Fibroblast of villous mesenchyme (primary cell): ENCODE measurements at places on chromosomes 3 and 15.

DNA sequence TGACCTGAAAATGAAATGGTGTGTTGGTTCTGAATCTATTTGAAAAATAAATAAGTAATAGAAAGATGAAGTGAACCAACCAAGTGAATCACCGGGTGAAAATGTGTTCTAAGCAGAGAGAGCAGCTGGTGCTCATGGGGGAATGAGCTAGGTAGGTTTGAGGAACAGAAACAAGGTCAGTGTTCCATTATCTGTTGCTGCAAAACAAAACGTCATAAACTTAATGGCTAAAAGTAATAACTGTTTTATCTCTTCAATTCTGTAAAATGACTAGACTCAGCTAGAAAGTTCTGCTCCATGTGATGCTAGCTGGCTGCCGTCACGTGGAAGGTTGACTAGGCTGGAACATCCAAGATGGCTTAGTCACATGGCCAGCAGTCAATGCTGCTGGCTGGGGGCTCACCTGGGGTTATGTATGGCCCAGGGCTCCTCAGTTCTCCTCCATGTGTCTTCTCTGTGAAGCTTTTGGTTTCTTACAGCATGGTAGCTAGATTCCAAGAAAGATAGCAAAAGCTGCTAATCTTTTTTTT lies 13.3 kb upstream of the SH3BP5 start:
- no peak for DNase-seq

GRCh38 chr3:128502712-128503111 lies 9.7 kb upstream of the GATA2 start:
- DNase-seq, result no peak

DNA sequence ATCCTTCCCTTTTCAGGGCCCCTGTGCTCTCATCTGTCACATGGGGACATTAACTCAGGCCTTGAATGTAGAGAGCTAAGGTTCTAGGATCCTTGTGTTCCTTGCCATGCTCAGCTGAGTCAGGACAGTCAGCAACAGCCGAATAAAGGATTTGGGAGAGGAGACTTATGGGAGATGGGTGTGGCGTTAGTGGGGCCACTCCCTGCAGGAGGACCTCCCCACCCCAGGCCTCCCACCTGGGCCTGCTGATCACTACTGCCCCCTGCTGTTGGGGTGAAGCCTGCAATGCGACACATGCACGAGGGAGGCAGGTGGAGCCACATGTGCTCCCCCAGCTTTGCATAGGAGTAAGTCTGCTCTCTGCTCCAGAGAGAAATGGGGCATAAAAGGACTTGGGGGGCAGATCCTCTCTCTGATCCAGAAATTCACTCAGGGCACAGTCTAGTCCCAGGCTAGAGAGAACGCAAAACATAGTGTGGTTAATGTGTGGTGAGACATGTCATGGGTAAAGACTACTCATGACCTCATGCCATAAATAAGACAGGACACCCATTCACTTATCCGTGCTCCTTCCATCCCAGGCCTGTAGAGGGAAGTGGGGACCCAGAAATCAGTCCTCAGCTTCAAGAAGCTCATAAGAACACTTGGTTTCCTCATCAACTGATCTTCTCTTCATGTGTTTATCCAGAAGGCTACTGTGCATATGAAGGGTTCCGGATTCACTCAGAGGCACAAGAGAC lies 19.4 kb downstream of the RBP1 start:
- peak; percentile 44 for DNase-seq

GRCh38 chr3:13042127-13042701 lies 31.0 kb downstream of the IQSEC1 start:
- DNase-seq, result no peak

- no peak for DNase-seq
Measured at GRCh38 chr3:110753516-110753915, 318.1 kb upstream of the NECTIN3 start.

GRCh38 chr15:88115486-88116152 lies 140.9 kb downstream of the NTRK3 start:
- DNase-seq, result no peak

DNA sequence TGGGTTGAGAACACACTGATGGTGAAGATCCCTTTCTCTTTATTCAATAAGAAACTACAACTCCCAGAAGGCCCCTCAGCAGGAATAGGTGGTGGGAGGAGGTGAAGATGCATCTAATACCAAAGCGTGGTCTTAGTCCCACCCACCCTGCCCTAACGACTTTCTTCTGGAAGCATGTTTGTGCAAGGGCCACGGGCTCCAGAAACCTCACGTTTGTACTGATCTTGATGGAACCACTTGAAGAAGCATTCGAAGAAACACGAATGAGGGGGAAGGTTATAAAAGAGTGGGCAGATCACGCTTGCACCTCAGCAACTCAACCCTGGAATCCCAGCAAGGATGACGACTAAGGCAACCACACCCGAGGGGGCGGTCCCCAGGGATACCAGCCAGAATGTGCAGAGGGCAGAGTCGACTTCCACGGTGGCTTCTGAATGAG lies 10.6 kb upstream of the SLC25A36 start:
- DNase-seq, result no peak

DNA sequence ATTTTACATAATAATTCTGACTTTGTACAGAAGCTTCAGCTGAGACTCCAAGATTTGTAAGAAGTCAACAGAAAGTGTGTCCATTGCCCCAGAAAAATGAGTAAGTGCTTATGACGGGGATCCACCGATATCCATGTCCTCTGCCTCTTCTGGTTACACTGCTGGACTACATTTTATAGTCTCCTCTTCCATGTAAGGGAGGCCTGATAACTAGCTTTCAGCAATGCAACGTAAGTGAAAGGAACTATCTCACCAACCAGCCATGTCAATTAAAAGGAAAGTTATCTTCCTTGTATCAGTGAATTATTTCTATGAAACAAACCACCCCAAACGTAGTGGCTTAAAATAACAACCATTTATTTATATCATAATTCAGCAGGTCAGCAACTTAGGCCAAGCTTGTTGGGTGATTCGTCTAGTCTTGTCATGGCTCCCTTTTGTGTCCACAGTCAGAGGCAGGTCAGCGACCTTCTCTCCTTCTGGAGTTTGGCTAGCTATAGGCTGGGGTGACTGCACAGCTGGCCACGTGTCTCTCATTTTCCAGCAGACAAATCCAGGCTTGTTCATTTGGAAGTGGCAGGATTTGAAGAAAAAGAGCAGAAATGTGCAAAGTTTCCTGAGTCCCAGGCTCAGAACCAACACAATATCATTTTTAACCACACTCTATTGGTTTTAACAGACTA lies 44.9 kb downstream of the TRIM69 start:
- no peak for DNase-seq

DNA sequence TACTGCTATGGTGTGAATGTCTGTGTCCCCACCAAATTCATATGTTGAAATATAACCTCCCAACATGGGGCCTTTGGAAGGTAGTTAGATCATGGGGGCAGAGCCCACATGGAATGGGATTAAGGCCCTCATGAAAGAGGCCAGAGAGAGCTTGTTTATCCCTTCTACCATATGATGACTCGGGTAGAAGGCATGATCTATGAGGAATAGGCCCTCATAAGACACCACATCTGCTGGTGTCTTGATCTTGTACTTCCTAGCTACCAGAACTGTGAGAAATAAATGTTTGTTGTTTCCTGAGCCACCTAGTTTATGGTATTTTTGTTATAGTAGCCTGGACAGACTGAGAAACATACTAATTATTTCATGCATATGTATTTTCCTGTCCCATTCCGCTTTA lies 51.9 kb downstream of the WWTR1 start:
- peak; percentile 60 for DNase-seq

- DNase-seq, result no peak
Measured at GRCh38 chr3:174331095-174331800, 527.9 kb upstream of the NAALADL2 start.

DNA sequence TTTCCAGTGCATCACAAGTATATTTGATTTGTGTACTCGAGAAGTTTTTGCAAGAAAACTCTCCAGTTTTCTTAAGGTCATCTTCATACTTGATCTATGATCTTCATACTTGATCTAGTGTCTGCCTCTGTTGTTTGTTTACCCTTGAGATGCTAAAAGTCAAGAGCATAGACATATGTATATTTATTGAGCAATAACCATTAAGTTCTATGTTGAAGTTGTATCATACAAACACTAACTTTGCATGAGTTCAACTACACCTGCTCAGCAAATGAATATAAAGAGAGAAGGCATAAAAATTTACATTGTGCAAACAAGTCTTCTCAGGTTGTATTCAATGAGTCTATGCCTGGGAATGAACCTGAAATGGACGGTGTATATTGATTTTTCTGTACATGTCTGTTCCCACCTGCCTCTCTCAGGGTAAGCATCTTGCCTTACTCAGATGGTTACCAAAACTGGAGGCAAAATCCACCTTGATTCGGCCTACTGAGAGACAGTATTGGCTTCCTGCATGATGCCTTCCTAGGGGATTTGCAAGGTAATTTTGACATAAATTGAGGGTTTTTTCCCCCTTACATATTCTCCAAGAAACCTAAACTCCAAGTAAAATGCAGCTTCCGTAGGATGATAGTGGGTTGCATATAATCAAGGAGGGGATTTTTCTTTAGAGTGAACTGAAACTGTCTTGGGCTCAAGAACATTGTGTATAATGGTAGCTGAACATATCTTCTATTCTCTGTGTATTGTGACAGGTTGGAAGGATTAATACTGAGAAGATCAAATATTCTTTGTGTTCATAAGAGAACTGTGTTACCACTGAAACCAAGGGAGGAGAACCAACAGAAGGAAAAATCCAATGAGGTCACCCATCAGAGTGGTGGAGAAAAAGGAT lies 110.4 kb downstream of the FILIP1L start:
- DNase-seq, result no peak

GRCh38 chr3:24595796-24596195 lies 101.1 kb upstream of the THRB start:
- peak; percentile 66 for DNase-seq

- no peak for DNase-seq
Measured at GRCh38 chr3:183924956-183925355, 40.3 kb upstream of the PARL start.

GRCh38 chr3:72151465-72152238 lies 366.7 kb upstream of the PROK2 start:
- DNase-seq, result no peak

- peak; percentile 77 for DNase-seq
Measured at GRCh38 chr3:172152874-172153273, 113.5 kb downstream of the FNDC3B start.

DNA sequence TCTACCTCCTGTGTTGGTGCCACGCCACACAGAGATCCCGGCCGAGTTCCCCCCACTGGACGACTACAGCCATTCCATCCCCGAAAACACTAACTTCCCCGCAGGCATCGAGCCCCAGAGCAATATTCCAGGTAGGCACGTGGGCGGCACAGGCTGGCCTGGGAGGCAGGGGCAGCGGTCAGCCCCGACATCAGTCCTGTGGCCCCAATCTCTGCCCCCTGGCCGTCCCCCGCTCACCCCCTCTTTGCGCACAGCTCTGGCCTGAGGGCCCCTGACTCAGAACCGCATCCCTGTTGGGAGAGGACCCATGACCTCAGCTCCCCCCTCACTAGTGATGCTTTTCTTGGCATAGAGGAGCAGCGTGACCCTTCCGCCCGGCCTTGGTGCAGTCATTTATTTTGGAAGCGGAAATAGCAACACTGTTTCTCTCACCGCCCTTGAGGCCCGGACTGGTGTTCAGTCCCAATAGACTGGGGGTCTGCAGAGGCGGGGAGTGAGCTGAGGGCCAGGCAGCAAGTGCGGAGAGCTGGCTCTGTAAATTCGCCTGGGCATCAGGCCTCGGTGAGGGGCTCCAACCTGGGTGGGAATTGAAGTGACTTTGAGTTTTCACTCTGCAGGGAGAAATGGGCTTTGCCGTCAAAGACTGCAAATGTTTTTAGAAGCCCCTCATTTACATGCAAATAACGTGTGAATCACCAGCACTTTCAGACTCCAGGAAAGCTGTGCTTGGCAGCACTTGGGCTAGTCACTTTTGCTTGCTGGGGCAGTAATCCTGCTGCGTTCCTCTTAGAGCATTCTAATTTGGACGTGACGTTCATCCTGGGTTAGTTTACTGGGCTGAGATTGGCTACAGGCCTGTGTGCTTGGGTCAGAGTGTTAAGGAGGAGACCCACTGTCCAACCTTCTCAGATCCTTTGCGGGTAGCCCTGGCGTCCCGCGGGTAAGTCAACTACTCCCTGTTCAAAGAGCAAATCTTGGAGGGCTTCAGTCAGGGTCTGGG lies 88.9 kb downstream of the AAGAB start:
- DNase-seq, result no peak

GRCh38 chr3:172134352-172134751 lies 95.0 kb downstream of the FNDC3B start:
- DNase-seq, result peak; percentile 62

- no peak for DNase-seq
Measured at GRCh38 chr3:95789111-95789510, 1025.3 kb upstream of the EPHA6 start.

GRCh38 chr15:81530271-81530691 lies 156.3 kb upstream of the TMC3 start:
- DNase-seq, result no peak

- no peak for DNase-seq
Measured at GRCh38 chr3:46667657-46668056, 25.8 kb downstream of the ALS2CL start.

GRCh38 chr15:41502795-41503668 lies 9.4 kb downstream of the ITPKA start:
- no peak for DNase-seq

DNA sequence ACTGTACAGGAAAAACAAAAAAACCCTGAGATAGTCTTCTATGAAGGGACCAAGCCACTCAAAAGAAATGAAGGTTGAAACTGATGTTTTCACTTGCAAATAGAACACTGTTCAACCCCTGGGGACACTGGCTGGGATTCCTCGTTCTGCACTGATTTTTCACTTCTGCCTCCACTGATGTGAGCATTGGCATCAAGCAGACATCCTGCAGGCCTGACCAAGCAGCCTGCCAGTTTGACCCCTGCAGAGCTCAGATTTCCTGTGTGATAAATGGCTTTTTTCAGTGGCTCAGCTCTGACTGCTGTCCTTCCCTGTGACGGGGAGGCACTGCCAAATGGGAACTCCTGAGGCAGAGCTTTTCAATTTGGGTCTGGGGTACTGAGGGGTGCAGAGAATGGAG lies 50.0 kb downstream of the RASGRP1 start:
- DNase-seq, result no peak

GRCh38 chr3:58350627-58351013 lies 17.9 kb downstream of the PXK start:
- peak; percentile 55 for DNase-seq

- DNase-seq, result no peak
Measured at GRCh38 chr3:98966862-98967546, 65.5 kb upstream of the DCBLD2 start.

- no peak for DNase-seq
Measured at GRCh38 chr3:178455946-178456345, 80.3 kb upstream of the KCNMB2 start.

GRCh38 chr15:65338366-65338765 lies 33.9 kb downstream of the RNU5B-1 start:
- DNase-seq, result no peak

- no peak for DNase-seq
Measured at GRCh38 chr15:91311986-91312385, 211.9 kb downstream of the SV2B start.

DNA sequence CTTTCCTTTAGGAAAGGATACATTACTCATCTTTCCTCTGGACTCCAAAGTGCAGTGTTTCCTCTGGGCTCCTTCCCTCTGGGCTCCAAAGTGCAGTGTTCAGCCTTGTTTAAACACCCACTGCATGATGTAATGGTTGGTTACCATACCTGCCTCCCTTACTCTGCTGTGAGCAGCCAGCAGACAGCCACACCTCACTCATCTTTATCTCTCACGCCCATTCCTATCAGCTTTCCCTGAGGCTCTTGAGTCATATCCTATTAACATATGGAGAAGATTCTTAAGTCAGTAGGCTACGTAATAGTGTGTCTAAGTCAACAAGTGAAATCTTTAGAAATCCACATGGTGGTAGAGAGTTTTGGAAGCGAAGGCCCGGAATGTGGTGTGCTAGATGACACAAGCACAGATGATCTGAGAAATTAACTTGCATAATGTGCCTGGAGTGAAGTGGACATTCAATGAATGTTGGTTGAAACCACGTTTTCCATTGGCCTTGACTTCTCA lies 97.2 kb upstream of the CTNNB1 start:
- DNase-seq, result no peak
